ENCODE measurements at places on chromosomes 12 and 14.

DNA sequence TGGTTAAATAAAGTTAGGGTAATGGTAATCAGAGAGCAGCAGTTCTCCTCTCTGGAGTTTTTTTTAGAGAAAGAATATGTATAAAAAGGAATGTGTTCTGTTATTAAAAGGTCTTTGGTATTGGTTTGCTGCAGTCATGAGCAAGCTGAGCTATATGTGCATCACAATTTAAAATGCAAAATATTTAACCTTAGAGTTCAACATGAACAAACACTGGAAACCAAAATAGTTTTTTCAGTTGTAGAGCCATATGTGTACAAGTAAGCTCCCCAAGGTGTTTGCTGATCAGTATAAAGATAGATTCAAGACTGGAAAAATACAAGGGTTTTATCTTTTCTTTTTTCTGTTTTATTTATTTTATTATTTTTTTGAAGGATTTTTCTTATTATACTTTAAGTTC, 245.0 kb downstream of the NUBPL start:
- no peak for DNase-seq

- DNase-seq: no peak
Measured at GRCh38 chr14:103641161-103641560, 12.2 kb downstream of the KLC1 start.

DNA sequence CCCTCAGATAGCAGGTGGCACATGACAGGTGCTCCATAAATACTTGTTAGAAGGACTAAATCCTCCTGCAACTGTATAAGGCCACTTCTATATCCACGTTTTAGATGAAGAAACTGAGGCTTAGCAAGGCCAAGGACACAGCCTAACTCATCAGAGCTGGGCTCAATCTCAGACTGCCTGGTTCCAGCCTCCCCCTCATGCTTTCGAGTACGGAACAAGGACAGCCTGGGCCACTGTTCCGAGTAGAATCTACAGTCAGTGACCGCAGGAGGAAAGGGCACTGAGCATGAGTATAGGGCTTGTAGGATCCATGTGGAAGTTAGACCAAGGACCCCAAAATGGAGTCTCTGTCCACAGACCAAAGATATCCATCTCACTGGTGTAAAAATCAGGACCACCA, 84.6 kb downstream of the NT5DC3 start:
- DNase-seq: no peak

GRCh38 chr12:9084417-9084816, 31.3 kb downstream of the A2M start:
- no peak for DNase-seq

DNA sequence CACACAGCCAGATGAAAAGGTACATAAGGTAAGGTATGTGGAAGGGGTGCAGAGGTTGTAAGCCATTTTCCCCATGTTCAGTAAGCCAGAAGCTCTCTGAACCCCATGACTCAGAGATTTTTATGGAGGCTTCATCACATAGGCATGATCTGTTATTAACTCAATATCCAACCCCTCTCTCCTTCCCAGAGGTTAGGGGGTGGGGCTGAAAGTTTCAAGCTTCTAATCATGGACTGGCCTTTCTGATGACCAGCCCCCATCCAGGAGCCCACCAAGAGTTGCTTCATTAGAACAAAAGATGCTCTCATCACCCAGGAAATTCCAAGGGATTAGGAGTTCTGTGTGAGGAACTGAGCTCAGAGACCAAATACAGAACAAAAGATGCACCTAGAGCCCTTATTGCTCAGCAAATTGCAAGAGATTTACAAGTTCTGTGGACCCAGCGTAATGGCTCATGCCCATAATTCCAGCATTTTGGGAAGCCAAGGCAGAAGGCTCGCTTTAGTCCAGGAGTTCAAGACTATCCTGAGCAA, 103.2 kb upstream of the DAAM1 start:
- DNase-seq: no peak

- no peak for DNase-seq
Measured at GRCh38 chr12:18411453-18411852, 150.1 kb downstream of the PIK3C2G start.

GRCh38 chr14:39974036-39974435, 541.8 kb upstream of the FBXO33 start:
- no peak for DNase-seq

DNA sequence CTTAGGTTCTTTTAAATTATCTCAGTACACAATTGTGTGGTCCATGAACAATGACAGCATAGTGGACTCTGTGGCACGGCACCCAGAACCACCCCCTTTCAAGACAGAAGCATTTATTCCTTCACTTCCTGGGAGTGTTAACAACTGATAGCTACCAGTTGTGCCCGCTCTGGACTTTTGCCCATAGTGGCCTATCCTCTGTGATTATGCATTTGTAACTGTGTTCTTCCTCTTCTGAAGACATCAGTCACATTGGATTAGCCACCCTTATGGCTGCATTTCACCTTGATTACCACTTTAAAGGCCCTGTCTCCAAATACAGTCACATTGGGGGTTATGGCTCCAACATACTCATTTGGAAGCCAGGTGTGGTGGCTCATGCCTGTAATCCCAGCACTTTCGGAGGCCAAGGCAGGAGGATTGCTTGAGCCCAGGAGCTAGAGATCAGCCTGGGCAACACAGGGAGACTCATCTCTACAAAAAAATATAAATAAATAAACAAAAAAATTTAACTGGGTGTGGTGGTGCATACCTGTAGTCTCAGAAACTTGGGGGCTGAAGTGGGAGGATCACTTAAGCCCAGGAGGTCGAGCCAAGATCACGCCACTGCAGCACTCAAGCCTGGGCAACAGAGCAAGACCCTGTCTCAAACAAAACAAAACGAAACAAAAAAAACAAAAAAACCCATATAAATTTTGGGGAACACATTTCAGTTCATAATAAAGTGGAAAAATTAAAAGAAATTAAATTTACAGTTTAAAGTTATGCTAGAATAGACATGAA, 27.6 kb upstream of the PHC1 start:
- DNase-seq: no peak

DNA sequence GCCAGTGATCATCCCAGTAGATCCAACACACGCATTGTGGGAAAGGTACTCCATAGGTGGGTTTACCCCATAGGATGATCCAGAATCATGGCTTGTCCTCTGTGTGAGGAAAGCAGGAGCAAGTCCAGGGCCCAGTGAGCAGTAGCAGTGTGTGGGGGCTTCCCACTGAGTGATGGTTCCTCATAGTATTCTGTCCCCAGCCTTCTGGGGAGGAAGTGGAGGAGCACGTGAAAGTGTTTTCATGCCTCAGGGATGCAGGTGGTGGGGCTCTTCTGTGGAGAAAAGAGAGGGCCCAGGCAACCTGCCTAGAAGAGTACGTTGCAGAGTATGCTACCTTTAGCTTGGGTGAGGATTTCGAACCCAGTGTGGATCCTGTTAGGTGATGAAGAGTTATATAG, 56.5 kb downstream of the SUSD6 start:
- DNase-seq: no peak

GRCh38 chr12:98319716-98320425, 195.5 kb upstream of the TMPO start:
- no peak for DNase-seq

- DNase-seq: no peak
Measured at GRCh38 chr14:104567141-104567956, 12.2 kb upstream of the C14orf180 start.

DNA sequence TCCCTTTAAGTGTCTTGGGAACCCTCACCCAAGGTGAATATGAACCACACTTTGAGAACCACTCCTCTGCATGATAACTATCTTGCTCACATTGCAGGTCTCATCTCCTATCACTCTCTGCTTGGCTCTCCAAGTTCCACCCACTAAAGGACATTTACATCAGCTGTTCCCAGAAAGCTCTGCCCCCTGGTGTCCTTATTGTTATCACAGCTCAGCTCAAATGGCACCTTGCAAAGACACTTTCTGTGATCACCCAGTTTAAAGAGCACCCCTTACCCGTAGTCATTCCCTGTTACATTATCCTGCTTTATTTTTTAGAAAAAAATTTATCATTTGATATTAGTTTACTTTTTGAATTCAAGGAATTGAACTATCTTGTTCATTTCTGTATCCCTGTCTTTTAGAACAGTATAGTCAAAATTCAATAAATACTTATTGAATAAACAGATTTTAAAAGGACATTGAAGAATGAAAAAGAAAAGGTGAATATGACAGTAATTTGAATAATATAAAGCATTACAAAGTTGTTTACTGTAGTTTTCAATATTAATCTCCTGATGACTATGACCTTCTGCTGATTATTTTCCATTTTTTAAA, 20.5 kb upstream of the GUCY2C start:
- peak; percentile 3 for DNase-seq

- no peak for DNase-seq
Measured at GRCh38 chr12:89167986-89168385, 184.3 kb downstream of the DUSP6 start.

- DNase-seq: no peak
Measured at GRCh38 chr14:81350344-81351130, 49.6 kb downstream of the STON2 start.

GRCh38 chr12:92365333-92365732, 219.7 kb upstream of the BTG1 start:
- no peak for DNase-seq

DNA sequence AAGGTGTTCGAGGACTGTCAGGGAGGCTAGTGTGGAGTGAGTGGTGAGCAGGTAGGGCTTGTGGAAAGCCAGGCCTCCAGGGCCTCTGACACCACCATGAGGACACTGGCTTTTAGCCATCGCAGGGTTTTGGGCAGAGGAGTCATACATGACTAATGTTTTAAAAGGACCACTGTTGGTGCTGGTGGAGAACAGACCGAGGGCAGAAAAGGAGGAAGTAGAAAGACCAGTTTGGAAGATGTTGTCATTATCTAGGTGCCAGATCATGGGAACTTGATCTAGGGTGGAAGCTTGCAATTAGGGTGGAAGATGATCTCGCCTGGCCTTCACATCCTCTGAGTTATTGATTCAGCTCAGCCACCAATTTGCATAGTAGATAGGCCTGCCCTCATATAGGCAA, 144.2 kb downstream of the C12orf75 start:
- no peak for DNase-seq

- no peak for DNase-seq
Measured at GRCh38 chr12:68612697-68613096, 2.0 kb downstream of the RAP1B start.

GRCh38 chr14:93734086-93734822, 54.0 kb downstream of the PRIMA1 start:
- DNase-seq: no peak

GRCh38 chr12:114868995-114869834, 185.2 kb upstream of the TBX3 start:
- peak; percentile 9 for DNase-seq

All from non-pigmented ciliary epithelial cell (primary cell).